ENCODE measurements at places on chromosomes 4 and X.

DNA sequence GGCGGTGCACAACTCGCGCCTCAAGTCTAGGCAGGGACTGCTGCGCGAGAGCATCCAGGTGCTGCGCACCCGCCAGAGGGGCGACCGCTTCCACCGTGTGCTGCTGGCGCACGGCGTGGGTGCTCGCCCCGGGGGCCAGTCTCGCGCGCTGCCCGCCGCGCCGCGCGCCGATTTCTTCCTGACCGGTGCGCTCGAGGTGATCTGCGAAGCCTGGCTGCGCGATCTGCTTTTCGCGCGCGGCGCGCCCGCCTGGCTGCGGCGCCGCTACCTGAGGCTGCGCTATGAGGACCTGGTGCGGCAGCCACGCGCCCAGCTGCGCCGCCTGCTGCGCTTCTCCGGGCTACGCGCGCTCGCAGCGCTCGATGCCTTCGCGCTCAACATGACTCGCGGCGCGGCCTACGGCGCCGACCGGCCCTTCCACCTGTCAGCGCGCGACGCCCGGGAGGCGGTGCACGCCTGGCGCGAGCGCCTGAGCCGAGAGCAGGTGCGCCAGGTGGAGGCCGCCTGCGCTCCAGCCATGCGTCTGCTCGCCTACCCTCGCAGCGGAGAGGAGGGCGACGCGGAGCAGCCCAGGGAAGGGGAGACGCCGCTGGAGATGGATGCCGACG is 1.3 kb downstream of the CHST7 start:
- no peak for DNase-seq

GRCh38 chrX:40097141-40097503 is 636 bp downstream of the BCOR start:
- DNase-seq, result no peak

- DNase-seq, result no peak
Observed at GRCh38 chr4:146224326-146224966, 10.1 kb downstream of the REELD1 start.

DNA sequence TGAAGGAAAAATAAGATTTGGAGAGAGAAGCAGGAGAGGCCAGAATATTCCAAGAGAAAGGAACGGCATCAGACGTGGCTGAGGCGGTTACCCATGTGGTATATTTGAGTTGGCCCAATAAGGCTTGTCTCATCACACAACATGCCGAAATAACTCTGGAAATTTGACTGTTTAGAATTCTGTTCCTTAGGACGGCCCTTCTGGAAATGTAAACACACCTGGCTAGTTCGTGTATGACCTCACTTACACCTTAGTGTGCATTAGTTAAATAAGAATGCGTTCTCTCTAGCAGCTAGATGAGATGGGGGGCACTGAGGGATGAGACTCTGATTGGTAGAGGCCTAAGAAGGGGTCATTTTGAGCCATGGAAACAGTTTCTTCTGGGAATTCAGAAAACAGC is 33.2 kb upstream of the PLAC1 start:
- no peak for DNase-seq

DNA sequence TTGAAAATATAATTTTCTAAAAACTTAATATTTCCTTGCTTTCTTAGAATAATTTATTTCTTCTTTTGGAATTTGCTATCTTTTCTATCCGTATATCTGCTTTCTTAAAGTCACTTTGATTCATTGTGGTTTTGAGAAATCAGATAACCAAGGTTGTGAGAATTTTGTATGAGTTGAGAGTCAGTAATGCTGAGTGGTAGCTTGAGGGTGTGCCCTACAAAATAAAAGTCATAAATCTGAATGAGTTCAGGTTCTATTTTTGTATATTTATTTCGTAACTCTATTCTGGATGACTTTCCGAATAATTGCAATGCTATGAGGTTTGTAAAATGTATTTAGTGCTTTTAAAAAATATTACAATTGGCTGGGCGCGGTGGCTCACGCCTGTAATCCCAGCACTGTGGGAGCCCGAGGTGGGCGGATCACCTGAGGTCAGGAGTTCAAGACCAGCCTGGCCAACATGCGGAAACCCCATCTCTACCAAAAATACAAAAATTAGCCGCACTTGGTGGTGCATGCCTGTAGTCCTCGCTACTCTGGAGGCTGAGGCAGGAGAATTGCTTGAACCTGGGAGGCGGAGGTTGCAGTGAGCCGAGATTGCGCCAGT is 8.9 kb downstream of the COPS4 start:
- no peak for DNase-seq

GRCh38 chr4:113899271-113900070 is 80.0 kb downstream of the ARSJ start:
- DNase-seq, result no peak

DNA sequence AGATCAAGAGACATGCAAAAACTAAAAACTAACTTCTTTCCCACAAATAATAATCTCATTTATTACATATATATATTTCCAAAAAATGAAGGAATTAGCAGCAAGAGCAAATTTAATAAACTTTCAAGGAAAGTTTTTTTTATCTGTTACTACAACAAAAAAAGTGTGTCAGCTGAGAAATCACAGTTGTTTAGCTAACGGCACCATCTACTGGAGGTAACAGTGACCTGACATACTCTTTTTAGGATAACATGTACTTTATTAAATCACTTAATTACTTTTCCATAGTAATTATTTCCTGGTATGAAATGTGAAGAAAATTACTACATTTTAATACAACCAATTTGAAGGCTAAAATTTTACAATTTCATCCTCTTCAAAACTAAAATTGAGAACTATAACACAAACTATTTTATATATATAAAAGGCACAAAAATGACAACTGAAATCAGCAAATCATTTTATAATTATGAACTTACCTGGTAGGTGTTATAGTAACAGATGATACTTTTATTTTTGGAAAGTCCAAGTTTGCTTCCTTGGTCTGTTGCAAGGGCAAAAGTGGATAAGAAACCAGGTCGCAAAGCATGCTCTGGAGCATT is 9.1 kb downstream of the LAMTOR3 start:
- DNase-seq, result peak; percentile 19

DNA sequence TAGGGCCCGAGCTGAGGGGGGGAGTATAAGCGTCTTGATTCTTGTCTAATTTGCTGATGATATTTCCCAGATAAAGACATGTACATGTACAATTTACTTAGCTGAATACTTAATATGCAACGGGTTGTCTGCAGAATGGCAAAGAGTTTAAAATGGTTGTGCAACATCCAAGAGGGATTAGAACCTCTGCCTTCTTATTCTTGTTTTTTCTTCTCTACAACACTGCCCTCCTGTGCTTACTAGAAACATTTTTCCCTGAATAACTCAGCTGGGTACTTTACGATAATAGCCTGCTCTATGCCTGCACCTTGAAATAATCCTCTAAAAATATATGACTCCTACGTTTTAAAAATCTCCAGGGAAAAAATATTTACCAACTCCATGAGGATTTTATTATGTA is 41.8 kb downstream of the INTS12 start:
- peak; percentile 4 for DNase-seq

- no peak for DNase-seq
Observed at GRCh38 chr4:7094916-7095315, 27.1 kb upstream of the GRPEL1 start.

GRCh38 chr4:83283181-83283580 is 1.4 kb downstream of the COQ2 start:
- DNase-seq, result no peak

- no peak for DNase-seq
Observed at GRCh38 chr4:73801692-73802091, 34.8 kb upstream of the CXCL6 start.

GRCh38 chr4:123257591-123257990 is 139.0 kb upstream of the SPRY1 start:
- no peak for DNase-seq

- DNase-seq, result peak; percentile 33
Observed at GRCh38 chrX:39705290-39705689, 392.5 kb downstream of the BCOR start.

- DNase-seq, result peak; percentile 26
Observed at GRCh38 chr4:6019316-6020263, 1.4 kb upstream of the C4orf50 start.

GRCh38 chr4:4851081-4851480 is 8.4 kb upstream of the MSX1 start:
- no peak for DNase-seq

DNA sequence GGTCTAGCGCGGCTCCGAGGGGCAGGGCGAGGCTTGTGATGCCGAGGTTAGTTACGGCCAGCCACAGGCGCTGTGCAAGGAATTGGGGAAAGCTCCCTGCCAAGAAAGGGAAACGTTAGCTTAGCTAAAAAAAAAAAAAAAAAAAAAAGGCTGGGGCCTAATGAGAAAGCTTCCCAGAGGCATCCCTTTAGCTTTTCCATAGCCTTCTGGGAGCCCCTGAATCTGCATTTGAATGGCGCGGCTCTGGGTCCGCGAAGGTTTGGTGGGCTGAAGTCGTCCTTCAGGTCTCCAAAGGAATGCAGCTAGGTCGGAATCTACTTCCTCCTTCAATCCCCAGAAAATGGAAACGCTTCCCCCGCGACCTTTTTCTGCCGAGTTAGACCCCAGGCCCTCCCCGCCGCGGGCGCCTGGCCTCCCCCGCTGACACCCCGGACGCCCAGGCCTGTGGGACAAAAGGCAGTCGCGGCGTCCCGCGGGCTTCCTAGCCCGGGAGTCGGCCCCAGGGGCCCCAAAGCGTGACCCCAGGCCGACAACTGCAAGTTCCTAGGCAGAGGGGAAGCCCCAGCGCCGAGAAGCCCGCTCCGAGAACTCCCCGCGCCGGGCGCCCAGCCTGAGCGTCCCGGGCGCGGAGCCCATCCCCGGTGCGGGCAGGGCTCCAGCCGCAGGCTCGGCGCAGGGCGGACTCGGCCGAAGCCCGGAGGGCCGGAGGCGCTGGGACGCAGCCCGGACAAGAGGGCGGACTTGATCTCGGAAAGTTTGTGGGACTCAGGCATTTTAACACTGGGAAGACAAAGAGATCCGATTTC is 605 bp upstream of the FAT1 start:
- DNase-seq, result no peak

DNA sequence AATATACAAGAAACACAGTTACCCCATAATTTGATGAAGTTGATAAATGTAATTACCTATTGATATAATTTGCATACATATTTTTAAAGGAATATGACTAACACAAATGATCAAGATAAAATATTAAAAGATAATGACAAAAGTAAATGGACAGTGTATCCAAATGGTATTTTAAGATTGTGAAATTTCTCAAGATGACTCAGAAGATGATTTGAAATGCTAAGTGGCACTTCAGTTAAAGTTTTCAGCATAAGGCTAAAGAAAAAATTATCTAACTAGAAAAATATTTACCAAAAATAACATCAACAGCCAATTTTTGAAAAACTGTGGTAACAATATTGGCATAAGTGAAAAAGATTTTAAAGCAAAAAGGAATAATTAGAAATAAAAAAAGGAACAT is 248.4 kb upstream of the NDST4 start:
- no peak for DNase-seq
